ENCODE measurements at places on chromosomes 5 and 9.
A peak's percentile ranks its signal among the peaks of the same experiment; 100 is the strongest.

GRCh38 chr9:25381141-25381540 is 297.1 kb downstream of the TUSC1 start:
- DNase-seq: no peak
- no peaks in the 10 kb centered on the region for H3K4me1 ChIP-seq
- no peaks in the 10 kb centered on the region for H3K36me3 ChIP-seq
- H3K4me3 ChIP-seq: no peak overlapping the region

DNA sequence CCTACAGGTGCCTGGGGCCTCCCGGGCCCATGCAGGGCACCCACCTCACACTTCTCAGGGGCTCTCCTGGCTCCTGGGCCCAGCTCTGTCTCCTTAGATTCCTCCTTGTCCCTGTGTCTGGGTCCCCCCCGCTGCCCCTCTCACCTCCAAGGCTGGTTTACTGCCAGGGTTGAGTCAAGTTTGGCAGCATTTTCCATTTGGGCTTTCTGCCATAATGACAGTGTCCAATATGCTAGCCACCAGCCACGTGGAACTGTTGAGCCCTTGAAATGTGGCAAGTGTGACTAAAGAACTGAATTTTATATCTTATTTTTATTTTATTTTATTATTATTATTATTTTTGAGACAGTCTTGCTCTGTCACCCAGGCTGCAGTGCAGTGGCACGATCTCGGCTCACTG is 1.9 kb downstream of the TTC16 start:
- no peaks in the 10 kb centered on the region for H3K27me3 ChIP-seq
- no peak overlapping the region for H3K27ac ChIP-seq
- DNase-seq: no peak
- no peaks in the 10 kb centered on the region for H3K36me3 ChIP-seq
- no peaks in the 10 kb centered on the region for H3K4me1 ChIP-seq

DNA sequence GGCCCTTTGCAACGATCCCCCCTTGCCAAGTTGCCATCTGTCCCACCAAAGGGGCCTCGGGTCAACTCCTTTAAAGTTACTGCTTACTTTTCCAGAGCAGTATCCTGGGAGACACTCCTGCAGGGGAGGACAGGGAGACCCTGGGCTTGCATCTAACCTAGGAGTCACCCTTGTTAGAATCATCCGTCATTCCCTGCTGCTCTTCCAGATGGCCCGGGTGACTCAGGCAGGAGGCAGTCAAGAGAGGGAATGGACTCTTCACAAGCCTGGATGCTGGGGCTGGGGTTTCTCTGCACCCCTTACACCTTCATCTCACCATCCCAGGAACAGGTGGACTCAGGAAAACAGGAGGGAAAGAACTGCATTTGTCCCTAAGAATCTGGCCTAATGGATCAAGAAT is 175.6 kb downstream of the GABBR2 start:
- H3K4me3 ChIP-seq: no peak overlapping the region
- H3K4me1 ChIP-seq: no peaks in the 10 kb centered on the region
- no peaks in the 10 kb centered on the region for H3K27me3 ChIP-seq
- no peak for DNase-seq
- H3K36me3 ChIP-seq: no peaks in the 10 kb centered on the region

GRCh38 chr9:102922526-102922925 is 72.6 kb upstream of the CYLC2 start:
- H3K4me1 ChIP-seq: no peaks in the 10 kb centered on the region
- no peak overlapping the region for H3K27ac ChIP-seq
- no peaks in the 10 kb centered on the region for H3K36me3 ChIP-seq
- no peaks in the 10 kb centered on the region for H3K27me3 ChIP-seq
- H3K4me3 ChIP-seq: no peak overlapping the region
- DNase-seq: no peak

DNA sequence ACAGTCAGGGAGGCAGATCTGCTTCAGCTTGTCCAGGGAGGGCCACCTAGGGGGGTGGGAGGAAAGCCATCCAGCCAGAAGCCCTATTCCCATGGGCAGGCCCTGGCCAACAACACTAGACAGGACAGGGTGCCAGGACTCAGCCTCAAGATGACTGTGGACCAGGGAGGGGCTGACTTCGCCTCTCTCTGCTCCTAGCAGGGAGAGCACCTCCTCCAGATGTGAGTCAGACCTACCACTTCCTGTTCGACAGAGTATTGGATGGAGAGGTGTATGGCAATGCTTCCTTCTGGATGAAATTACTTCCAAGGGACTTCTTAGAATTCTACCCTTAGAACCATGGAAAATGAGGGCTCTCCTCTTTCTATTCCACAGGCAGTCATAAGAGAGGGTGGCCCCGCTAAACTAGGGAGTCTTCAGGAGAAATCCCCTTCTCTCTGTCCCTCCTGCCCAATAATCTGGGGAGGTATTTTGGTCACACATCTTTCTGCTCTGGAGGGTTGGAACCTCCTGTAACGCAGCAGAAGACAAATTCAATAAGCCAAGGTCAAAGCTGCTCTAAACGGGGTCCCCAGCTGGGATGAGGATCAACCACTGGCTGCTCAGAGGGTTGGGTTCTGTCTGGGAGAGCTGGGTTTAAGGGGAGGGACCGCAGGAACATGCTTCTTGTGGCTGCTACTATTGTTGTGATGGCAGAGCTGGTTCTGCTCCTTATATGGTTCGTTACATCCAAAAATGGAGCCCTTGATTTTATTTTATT is 23.2 kb upstream of the RCL1 start:
- no peak overlapping the region for H3K4me3 ChIP-seq
- DNase-seq: no peak
- no peak overlapping the region for H3K27ac ChIP-seq
- H3K36me3 ChIP-seq: no peaks in the 10 kb centered on the region
- H3K27me3 ChIP-seq: no peaks in the 10 kb centered on the region
- no peaks in the 10 kb centered on the region for H3K4me1 ChIP-seq

DNA sequence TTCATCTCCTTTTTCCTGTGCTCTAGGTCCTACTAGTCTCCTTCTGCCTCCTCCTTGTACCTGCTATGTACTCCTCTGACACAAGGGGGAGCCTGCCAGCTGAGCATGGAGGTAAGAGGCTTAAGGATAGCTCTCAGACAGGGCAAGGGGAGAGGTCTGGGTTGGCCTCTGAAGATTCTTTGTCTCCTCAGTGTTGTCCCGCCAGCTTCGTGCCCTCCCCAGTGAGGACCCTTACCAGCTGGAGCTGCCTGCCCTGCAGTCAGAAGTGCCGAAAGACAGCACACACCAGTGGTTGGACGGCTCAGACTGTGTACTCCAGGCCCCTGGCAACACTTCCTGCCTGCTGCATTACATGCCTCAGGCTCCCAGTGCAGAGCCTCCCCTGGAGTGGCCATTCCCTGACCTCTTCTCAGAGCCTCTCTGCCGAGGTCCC is 3.8 kb downstream of the CREB3 start:
- no peak overlapping the region for H3K4me3 ChIP-seq
- no peak overlapping the region for H3K27ac ChIP-seq
- DNase-seq: no peak
- no peaks in the 10 kb centered on the region for H3K27me3 ChIP-seq

- H3K4me3 ChIP-seq: no peak overlapping the region
- H3K27me3 ChIP-seq: no peaks in the 10 kb centered on the region
- H3K36me3 ChIP-seq: no peaks in the 10 kb centered on the region
- DNase-seq: peak; percentile 24
- no peaks in the 10 kb centered on the region for H3K4me1 ChIP-seq
These were observed 77.3 kb upstream of the SH3PXD2B start for GRCh38 chr5:172531704-172532026.

- no peak overlapping the region for H3K27ac ChIP-seq
- no peak overlapping the region for H3K4me3 ChIP-seq
- no peaks in the 10 kb centered on the region for H3K27me3 ChIP-seq
- no peaks in the 10 kb centered on the region for H3K4me1 ChIP-seq
- DNase-seq: no peak
These were observed 1.7 kb upstream of the GNG10 start for GRCh38 chr9:111659691-111660090.

- no peak overlapping the region for H3K4me3 ChIP-seq
- no peaks in the 10 kb centered on the region for H3K4me1 ChIP-seq
- H3K27ac ChIP-seq: no peak overlapping the region
- no peaks in the 10 kb centered on the region for H3K36me3 ChIP-seq
- no peaks in the 10 kb centered on the region for H3K27me3 ChIP-seq
These were observed 53.0 kb downstream of the IL31RA start for GRCh38 chr5:55904152-55904551.

DNA sequence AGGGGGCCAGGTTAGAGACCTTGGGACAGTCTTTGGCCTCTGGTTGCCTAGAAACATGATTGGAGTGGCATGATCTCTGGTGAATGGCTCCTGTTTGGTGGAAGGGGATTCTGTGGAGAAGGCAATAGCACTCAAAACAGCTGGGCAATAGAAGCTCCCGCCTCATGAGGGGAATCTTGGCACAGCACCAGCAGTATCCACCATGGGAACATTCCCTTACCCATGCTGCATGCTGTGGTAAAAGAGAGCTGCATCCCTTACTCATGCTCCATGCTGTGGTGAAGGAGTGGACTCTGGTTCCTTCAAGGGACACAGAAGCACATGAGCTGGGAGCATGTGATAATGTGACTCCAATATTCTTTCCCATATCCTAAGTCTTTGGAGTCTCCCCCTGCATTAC is 160.6 kb downstream of the PJA2 start:
- no peak overlapping the region for H3K4me3 ChIP-seq
- H3K27me3 ChIP-seq: no peaks in the 10 kb centered on the region
- no peak overlapping the region for H3K27ac ChIP-seq
- no peaks in the 10 kb centered on the region for H3K4me1 ChIP-seq

DNA sequence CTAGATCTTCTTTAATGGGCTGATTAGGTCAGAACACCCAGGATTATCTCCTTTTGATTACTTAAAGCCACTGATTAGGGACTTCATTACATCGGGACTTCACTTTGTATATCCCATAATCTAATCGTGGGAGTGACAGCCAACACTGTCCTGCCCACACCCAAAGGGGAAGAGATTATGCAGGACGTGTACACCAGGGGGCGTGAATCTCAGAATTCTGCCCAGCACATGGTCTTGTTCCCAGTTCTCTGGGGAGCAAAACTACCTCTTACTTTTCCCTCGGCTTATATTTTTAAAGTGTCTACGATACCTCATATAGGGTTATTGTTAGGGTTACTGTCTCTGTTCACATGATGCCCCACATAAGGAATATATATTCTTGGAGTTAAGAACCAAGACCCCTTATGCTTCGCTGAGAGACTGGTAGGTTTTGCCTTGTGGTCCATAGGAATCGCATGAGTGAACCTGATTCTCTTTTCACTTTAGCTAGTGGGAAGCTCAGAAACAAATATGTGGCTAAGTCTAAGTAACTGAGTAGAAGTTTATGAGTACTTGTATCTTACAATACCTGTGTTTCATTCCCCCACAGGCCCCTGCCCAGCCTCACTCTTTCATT is 192.7 kb downstream of the GNA14 start:
- no peak overlapping the region for H3K27ac ChIP-seq
- H3K4me1 ChIP-seq: no peaks in the 10 kb centered on the region
- DNase-seq: peak; percentile 57
- H3K36me3 ChIP-seq: no peaks in the 10 kb centered on the region

DNA sequence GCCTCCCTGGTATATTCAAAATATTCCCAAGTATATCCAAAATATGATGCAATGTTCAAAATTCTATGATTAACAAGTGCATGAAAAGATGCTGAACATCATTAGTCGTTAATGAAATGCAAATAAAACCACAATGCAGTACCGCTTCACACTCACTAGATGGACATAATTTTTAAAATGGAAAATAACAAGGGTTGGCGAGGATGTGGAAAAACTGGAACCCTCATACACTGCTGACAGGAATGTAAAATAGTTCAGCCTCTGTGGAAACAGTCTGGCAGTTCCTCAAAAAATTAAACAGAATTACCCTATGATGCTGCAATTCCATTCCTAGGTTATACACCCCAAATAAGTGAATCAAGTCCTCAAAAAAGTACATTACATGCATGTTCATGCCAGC is 36.1 kb upstream of the MYOT start:
- H3K27me3 ChIP-seq: no peaks in the 10 kb centered on the region
- no peak for DNase-seq
- no peaks in the 10 kb centered on the region for H3K4me1 ChIP-seq
- H3K27ac ChIP-seq: no peak overlapping the region
- H3K36me3 ChIP-seq: no peaks in the 10 kb centered on the region
- H3K4me3 ChIP-seq: no peak overlapping the region

DNA sequence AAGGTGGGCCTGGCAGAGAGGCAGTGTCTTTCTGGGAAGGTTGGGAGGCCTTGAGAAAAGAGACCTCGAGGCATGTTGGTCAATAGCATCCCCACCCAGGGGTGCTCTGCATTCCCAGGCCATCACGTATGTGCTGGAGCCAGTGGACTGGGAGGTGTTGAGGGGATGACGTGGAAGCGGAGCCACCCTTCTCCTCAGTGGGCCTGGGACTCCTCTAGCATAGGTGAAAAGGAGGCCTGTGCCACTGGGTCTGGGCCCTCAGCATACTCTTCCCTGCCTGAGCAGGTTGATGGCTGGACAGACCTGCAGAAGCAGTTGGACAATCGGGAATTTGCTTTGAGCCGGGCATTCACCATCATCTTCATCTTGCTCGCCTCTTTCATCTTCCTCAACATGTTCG is 25.5 kb downstream of the PITX1 start:
- H3K4me3 ChIP-seq: no peak overlapping the region
- H3K4me1 ChIP-seq: no peaks in the 10 kb centered on the region
- no peak for DNase-seq
- no peak overlapping the region for H3K27ac ChIP-seq
- no peaks in the 10 kb centered on the region for H3K27me3 ChIP-seq

DNA sequence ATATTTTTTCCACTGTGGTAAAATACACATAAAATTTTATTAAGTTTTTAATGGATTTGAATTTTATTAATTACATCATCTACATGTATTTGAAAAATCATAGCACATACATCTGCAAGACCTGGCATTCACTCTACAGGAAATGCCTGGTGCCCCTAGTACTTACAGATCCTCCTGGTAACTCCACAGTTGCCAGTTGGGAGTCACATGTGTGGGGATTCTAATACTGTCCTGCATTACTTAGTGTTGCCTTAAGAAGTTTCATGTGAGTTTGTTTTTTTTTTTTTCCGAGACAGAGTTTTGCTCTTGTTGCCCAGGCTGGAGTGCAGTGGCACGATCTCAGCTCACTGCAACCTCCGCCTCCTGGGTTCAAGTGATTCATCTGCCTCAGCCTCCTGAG is 18.1 kb downstream of the KDM3B start:
- no peak overlapping the region for H3K27ac ChIP-seq
- DNase-seq: no peak
- H3K36me3 ChIP-seq: peaks cover 10% of the 10 kb centered on the region
- no peak overlapping the region for H3K4me3 ChIP-seq
- H3K4me1 ChIP-seq: no peaks in the 10 kb centered on the region

DNA sequence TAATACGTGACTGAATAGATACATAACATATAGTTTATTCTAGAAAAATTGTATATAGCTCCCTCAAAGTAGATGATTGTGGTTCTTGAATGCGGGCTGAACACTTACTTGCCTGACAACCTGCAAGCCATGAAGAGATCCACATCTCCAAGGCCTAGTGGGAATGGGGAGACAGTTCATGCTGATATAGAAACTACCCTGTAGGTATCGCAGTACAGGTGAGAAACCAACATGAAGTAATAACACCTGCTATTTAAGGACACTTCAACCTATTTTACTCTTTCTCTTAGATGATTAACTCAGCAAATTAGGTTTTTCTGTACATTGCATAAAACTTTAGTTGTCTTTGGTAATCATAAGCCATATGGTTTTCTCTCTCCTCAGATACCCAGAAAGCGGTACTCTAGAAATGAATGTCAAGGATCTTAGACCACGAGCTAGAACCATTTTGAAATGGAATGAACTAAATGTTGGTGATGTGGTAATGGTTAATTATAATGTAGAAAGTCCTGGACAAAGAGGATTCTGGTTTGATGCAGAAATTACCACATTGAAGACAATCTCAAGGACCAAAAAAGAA is 47.3 kb downstream of the UHRF2 start:
- no peaks in the 10 kb centered on the region for H3K36me3 ChIP-seq
- H3K27ac ChIP-seq: no peak overlapping the region
- no peaks in the 10 kb centered on the region for H3K27me3 ChIP-seq
- no peak overlapping the region for H3K4me3 ChIP-seq
- DNase-seq: no peak

All from right lobe of liver (tissue), 6 donors.